Stimulated activated CD8-positive, alpha-beta memory T cell treated with anti-CD3 and anti-CD28 coated beads, Interleukin-7, amount 100 ng/mL, for 1 hour (primary cell): ENCODE measurements at places on chromosomes 13 and 19.

GRCh38 chr13:79466872-79467271 is 14.1 kb upstream of the NDFIP2 start:
- DNase-seq: no peak

GRCh38 chr19:10226021-10226375 is 5.1 kb downstream of the S1PR2 start:
- DNase-seq: no peak

- no peak for DNase-seq
Observed at GRCh38 chr19:49091391-49092038, 6.3 kb downstream of the SNRNP70 start.

DNA sequence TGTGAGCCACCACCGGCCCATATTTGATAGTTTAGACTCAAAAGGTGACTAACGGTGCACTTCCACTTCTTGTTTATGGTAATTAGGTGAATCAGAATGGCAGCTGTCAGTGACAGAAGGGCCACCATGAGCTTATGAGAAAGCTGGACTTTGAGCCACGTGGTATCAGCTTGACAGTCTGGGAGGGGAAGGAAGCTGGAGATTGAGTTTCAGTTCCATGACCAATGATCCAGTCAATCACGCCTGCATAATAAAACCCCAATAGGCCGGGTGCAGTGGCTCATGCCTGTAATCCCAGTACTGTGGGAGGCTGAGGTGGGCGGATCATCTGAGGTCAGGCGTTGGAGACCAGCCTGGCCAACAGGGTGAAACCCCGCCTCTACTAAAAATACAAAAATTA is 8.2 kb downstream of the EID2B start:
- no peak for DNase-seq

DNA sequence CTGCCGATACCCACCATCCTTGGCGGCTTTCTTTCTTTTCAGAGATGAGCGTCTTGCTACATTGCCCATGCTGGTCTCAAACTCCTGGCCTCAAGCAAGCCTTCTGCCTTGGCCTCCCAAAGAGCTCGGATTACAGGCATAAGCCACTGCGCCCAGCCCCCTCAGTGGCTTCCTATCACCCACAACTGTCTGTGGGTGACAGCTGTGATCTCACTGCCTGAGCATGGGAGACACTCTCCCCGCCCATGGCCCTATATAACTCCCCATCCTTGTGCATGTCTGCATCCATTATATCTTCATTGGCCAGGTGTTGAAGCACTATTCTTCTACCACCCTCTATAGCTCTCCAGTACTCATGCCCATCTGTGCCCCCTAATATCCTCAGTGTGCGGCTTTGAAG is 76.2 kb downstream of the PTPRS start:
- DNase-seq: no peak

DNA sequence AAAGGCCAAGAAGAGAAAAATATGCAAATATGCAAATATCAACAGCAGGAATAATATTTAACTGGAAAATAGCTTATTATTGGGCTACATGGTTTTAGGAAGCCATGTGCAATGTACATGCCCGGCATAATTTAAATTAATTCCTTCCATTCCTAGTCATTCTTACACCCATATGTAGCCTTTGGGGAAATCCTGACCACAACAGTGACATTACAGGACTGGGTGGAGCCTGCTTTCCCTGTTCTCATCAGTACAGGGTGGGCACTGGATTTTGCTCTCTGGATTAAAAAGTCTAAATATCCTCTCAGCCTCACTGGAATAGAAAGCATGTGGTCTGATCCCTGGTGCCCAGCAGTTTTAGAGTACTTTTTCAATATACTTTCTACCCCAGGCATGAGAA is 198.2 kb downstream of the DNAJC15 start:
- no peak for DNase-seq

- DNase-seq: no peak
Observed at GRCh38 chr19:35755550-35756376, 1.1 kb downstream of the HSPB6 start.

DNA sequence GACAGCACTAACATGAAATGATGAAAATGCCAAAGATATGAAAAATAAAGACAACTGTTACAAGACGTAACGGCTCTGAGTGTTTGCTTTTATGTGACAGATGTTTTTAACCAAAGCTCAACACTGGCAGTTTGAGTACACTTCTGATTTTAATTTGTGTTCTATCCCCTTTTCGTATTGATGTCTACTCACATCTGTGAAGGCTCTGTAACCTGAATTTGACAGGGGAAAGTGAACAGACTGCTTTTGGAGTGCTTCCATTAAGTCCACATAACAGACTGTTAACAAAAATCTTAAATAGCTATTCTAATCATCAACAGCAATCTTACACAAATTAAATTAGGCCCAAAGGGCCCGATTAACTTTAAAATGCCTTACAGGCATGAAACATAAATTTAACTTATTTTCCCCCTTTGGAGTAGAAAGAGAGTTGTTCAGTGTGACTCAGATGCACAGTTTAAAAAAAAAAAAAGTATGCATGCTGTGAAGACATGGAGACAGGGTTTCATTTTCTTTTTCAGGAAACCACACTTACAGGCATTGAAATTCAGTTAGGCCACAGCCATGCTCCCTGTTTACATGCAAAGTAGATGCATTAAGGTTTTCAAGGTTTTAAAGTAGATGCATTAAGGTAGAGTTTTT is 16.3 kb upstream of the RNASEH2B start:
- no peak for DNase-seq

GRCh38 chr13:46577696-46578589 is 25.0 kb downstream of the LRCH1 start:
- DNase-seq: no peak

DNA sequence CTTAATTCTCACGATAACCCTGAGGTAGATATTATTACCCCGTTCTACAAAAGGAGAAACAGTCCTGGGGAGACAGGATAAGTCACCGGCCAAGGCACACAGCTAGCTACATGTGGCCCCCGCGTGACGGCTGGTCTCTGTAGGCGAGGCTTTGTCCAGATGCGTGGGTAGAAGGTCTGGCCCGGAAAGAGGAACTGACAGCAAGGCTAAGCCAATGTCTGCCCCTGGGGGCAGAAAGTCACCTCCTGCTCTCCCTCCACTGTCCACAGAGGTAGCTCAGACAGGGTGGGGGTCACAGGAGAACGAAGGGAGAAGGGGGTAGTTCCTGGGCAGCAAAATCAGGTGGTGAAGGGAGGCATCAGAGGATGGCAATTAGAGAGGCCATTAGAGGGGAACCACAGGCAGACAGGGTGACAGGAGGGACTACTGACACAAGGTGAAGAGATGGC is 1.8 kb downstream of the APOC4 start:
- no peak for DNase-seq

- no peak for DNase-seq
Observed at GRCh38 chr13:60112771-60113170, 51.0 kb downstream of the DIAPH3 start.

- no peak for DNase-seq
Observed at GRCh38 chr13:97191615-97192014, 30.5 kb upstream of the MBNL2 start.

- no peak for DNase-seq
Observed at GRCh38 chr13:42720113-42720857, 61.1 kb upstream of the FAM216B start.

- no peak for DNase-seq
Observed at GRCh38 chr13:98103942-98104880, 38.7 kb upstream of the FARP1 start.

DNA sequence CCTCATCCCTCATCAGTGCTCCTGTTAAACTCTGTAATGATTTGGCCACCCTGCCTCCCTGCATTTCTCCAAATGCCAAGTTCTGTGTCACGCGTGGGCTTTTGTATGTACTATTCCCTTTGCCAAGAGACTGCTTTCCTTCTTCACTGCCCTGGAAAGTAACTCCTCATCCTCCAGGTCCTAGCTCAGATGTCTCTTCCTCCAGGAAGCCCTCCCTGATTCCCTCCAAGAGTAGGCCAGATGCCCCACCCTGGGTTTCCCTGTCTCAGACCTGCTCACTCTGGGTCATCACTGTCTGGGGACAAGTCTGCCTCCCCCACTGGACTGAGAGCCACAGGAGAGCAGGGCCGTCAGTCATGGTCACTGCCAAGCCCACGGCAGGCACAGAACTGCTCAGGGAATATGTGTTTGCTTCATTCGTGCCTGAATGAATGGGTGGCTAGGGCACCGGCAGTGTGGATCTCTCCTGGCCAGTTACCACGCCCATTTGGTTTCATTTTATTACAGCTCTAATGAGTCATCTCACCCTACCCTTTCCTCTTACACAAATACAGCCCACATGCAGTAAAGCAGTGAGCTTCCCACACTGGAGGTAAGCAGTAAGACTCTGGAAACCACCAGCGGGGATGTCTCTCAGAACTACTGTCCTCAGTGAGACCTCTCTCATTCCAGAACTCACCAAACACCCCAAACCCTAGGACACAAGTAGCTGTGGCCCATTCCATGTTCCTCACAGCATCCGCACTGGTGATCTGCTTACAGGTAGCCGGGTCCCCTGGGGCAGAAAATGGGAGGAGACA is 12.1 kb upstream of the GPR4 start:
- DNase-seq: no peak

GRCh38 chr19:41887711-41888382 is 4.9 kb downstream of the ARHGEF1 start:
- DNase-seq: peak; percentile 76

DNA sequence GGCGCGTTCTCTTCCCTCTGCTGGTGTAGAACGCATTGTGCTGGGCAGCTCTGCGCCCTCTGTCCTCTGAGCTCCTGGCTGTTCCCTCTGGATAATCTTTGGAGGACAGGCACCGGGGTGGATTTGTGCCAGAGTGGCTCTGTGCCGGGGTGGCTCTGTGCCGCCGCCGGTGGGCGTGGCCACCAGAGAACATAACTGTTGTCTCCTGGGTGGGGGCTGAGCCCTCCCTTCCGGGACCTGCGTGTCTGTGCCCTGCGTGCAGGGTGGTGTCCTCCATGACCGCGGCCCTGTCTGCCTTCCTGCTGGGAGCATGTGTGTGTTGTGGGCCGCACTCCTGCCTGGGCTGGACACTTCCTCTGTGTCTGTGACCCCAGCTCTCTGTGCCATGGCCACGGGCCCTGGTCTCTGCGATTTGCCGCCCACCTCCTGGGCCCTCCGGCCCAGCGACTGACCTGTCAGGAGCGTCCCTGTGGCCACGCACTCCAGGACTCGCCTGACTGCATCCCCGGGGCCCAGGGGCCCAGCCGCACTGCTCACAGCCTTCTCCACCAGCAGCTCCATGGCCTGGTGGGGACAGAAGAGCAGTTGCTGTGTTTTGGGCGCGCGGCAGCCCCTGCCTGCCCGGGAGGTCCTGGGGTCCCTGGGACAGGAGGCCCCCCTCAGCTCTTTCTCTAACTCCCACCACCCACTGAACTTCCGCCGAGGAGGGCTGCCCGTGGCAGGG is 22.4 kb upstream of the MATK start:
- DNase-seq: no peak

GRCh38 chr13:37067874-37068273 is 8.4 kb upstream of the SUPT20H start:
- DNase-seq: no peak

DNA sequence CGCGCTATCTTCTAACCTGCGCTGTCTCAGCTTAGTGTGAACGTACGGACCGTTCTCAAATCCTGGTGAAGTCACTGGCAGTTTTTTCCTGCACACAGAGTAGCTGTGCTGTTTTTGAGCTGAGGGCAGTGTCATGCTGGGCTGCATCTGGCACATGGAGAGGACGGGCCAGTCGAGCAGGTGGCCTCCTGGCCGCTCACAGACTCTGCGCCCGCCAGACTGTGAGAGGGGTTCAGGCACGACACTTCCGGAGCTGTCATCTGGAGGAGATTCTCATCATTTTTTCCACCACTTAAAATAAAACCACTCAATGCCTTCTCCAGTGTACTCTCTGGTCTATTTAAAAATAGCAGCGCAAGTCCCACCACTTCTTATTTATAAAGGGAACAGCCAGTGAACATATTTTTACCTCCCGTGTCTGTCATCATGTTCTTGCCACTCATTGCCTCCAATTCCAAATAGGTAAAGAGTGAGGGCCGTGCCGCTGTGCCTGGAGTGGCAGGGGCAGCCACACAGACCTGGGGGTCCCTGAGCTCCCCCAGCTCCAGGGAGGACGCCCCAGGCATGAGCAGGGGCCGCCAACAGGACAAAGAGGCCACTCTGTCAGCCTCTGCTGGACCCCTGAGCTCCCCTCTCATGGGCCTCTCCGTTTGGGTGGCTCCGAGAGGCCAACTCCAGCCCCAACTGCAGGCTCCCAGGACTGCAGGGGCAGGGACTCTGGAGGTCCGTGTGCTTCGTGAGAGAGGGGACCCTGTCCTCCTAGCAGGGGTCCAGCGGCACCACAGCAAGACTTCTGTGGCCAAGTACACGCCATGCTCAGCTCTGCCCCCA is 36.9 kb upstream of the GRTP1 start:
- DNase-seq: no peak

GRCh38 chr19:48878196-48879024 is 6.2 kb downstream of the PPP1R15A start:
- DNase-seq: no peak

DNA sequence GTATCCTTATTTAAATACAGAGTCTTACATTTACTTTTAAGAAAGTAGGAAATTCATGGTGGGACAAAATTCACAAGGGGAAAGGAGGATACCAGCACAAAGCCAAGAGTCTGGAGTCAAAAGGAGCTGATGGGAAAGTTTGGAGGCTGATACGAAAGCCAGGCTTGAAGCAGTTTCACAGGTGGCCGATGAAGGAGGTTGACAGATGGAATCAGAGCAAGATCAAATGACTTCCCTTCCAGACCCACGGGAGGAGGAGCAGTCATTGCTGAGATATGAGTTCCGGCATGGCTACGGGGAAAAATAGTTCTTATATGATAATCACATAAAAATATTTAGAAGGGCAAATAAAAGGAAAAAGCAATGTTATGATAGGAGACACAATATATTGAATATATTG is 65.0 kb downstream of the DGKH start:
- DNase-seq: no peak

DNA sequence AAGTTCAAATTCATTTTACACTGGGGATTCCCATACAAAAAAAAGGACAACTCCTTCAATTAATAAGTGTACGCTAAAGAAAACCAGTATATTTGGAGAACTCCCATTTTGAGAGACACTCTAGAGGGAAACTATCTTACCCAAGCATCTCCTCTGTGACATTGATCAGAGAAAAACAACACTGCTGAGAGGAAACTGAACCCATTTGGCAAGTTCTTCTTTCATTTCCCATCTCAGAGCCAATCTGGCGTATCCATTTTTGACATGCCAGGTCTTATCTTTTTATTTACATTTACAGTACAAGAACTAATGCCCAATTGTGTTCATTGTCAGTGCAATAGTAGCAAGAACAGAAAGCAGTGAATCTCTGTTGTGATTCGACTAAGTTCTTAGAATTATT is 30.1 kb downstream of the LIG4 start:
- DNase-seq: no peak
